ENCODE measurements at places on chromosomes 7 and 10.

- no peak for DNase-seq
Observed at GRCh38 chr7:130505753-130506152, 13.9 kb downstream of the MEST start.

DNA sequence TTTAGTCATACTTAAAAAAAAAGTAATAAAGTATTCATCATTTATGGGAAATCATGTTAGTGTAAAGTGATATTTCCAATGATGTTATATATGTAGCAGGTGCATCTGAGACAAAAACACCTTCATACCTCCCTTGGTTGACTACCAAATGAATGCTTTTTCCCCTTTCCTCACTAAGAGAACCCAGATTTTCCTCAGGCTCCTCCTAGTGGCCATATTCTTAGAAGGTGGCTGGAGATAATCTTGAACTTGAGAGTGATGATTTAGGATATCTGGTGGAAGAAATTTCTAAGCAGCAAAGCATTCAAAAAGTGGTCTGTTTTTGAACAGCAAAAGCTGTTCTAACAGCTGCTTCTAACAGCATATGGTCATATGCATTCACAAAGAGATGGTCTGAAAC lies 16.8 kb upstream of the DNAH11 start:
- peak; percentile 36 for DNase-seq

DNA sequence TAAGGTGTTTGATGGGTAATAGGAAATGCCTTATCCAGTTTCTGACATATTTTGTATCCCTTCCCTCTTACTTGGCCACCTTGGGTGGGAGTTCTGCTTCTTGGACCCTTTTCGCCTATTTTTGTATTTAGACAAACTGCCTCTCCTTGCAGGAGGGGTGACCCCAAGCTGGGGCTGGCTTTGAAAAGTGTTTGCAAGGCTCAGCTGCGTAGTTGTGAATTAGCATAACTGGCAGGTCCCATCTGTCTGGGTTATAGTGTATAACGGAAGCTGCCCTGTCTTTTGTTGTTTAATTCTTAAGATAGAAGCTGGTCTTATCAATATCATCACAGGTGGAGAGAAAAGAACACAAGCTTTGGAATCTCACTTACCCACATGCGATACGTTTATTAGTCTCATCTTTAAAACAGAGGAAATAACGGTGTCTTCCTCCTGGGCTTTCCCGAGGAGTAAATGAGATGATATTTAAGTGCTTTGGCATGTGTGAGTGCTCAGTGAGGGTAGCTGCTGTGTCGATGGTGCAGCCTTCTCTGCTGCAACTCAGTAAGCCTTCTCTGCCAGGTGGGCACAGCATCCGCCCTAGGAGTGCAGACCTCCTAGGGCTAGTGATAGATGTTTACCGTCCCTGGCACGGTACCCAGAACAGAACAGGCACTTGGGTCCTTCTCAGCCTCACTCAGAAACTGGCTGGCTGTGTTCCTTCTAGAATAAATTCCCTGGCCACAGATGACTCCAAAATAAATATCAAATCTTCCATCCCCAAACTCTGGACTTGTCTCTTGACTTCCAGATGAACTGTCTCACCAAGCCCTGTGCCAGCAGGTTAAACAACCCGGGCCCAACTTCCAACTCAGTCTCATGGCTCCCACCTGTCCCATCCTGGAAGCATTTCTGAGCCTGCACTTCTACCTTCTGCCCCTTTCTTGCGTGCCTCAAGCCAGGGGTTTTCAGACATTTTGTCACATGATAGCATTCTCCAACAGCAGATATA lies 227.3 kb downstream of the GFRA1 start:
- DNase-seq = no peak

GRCh38 chr7:129949292-129950133 lies 3.2 kb downstream of the UBE2H start:
- peak; percentile 86 for DNase-seq

GRCh38 chr10:124935946-124936345 lies 6.0 kb upstream of the ZRANB1 start:
- no peak for DNase-seq

DNA sequence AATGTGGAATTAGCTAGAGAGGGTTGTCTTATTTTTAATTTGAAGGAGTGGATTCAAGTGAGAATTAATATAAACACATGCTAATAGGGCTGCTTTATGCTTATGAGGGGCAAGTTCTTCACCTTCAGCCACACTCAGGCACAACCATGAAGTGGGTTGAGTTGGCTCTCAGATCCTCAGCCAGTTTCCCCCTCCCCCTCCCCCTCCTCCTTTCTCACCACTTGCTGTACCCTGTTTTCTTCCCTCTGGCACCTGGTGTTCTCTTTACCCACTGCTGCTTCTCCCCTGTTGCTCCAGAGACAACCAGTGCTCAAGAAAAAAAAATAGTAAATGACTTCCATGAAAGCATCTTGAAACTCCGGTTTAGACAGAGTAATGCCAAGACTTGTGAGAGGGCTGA lies 1083.3 kb downstream of the CNTNAP2 start:
- DNase-seq = no peak

All from cardiac fibroblast (primary cell).